H4 (cell line): ENCODE measurements at places on chromosomes 7 and 10. TPM values are rescaled to one million over a fixed set of nuclear protein-coding genes. Genes with fewer than 3 reads are reported as not detected.

Gene GRID2IP
- not detected in 2 replicates for total RNA-seq

Gene ZNF488
- total RNA-seq, result 0.53 and 1.0 TPM in 2 replicates

Gene MIOS
- 46.1 and 52.8 TPM in 2 replicates for total RNA-seq

Gene SH2D4B
- not detected in 2 replicates for total RNA-seq

Gene TMEM229A
- not detected in 2 replicates for total RNA-seq

Gene MINDY4
- 6.9 and 7.5 TPM in 2 replicates for total RNA-seq

GRCh38 chr10:114375047-114375446 lies 29.3 kb downstream of the AFAP1L2 start:
- DNase-seq, result peak; percentile 68

GRCh38 chr7:75638594-75639070 lies 100.1 kb downstream of the HIP1 start:
- no peak for DNase-seq

DNA sequence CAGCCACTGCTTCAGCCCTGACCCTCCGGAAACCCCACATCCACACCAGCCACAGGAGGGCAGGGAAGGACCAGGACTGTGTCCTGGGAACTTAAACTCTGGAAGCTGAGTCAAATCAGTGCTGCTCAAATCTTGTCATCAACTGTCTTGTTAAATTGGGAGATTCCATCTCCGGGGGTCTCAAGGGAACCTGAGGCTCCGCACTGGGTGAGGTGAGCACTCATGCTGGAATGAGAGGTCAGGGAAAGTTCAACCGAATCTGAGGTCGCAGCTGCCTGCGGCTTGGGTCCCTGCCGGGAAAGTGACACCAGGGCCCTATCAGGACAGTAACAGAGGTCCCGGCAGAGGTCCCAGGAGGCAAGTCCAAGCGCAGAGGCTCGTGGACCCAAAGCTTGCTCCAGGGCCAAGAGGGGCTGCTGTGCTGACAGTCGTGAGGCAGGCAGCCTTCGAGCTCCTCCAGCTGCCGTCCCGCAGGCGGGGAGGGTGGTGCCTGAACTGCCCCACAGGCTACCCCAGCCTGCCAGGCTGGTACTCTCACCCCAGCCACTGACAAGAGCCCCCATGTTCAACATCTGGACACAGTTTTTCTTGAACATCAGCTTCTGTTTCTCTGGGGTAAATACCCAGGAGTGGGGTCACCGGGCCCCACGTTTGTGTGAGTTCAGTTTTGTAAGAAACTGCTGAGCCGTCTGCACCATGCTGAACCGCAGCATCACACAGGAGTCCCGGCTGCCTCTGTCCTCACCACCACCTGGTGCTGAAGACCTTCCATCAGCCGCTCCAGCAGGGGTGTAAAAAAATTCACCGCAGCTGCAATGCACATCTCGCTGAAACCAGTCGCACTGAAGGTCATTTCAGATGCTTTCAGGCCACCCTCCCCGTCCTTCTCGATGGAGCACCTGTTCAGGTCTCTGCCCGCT lies 101.0 kb downstream of the DIP2C start:
- DNase-seq, result no peak

GRCh38 chr7:1512781-1513656 lies 8.8 kb upstream of the INTS1 start:
- DNase-seq, result peak; percentile 99

- no peak for DNase-seq
Measured at GRCh38 chr10:34746094-34746493, 69.0 kb downstream of the PARD3 start.

DNA sequence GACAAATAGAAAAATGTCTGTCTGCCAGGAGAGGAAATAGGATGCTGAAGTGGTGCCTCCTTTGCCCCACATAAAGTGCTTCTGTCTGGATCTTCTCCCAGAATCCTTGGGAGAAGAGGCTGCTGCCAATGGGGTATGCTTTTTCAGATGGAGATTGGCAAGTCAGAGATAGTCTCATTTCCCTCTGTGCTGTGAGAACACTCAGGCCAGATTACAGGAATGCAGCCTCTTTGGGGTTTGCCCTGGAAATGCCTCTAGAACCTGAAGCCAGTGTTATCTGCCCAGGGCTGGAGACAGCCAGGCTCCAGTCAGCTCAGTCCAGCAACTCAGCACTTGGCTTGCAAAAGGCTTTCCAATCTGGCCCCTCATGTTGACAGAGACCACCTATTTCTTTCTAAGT lies 119.1 kb upstream of the PHYHIPL start:
- DNase-seq, result no peak

- no peak for DNase-seq
Measured at GRCh38 chr10:21493784-21494183, 31.7 kb downstream of the SKIDA1 start.

GRCh38 chr7:94687810-94688209 lies 31.9 kb upstream of the SGCE start:
- no peak for DNase-seq

GRCh38 chr10:70932392-70933196 lies 44.2 kb upstream of the PCBD1 start:
- no peak for DNase-seq

GRCh38 chr7:4113271-4113670 lies 568.8 kb upstream of the FOXK1 start:
- no peak for DNase-seq

DNA sequence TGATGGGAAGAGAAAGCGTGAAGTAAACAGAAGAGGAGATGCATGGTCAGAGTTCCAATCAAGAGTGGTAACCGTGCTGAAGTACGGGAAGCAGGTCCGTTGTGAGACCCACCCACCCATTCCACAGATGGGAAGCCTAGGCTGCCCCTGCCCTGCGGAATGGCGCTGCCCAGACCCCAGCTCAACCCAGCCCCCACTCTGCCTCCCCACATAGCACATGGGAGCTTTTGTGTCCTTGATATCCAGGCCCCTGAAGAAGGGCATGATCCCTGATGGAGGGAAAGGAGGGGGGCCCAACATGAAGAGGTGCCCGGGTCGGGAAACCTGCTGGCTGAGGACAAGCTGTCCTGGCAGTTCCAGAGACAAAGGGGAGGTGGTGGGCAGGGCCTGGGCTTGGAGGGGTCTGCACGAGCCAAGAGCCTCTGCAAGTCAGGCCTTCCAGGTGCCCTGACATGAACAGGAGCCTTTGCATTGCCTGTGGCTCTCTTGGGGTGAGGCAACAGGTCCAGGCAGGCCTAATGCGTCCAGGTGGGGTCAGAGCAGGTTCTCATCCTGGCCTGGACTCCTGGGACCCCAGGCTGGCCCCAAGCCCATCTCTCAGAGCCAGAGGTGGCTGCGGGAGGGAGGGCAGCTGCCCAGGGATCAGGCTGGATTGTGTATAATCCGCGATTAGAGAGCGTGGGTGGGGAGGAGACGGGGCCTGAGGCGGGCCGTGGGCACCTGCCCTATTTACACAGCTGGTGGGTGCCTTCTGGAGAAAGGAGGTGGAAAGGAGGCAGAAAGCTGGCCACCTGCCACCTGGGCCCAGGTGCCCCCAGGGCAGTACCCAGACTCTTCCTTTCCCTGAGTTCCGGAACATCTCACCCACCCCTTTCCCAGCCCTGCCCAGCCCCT lies 23.5 kb downstream of the YKT6 start:
- DNase-seq, result no peak

GRCh38 chr7:66039094-66039670 lies 36.4 kb upstream of the ASL start:
- no peak for DNase-seq

DNA sequence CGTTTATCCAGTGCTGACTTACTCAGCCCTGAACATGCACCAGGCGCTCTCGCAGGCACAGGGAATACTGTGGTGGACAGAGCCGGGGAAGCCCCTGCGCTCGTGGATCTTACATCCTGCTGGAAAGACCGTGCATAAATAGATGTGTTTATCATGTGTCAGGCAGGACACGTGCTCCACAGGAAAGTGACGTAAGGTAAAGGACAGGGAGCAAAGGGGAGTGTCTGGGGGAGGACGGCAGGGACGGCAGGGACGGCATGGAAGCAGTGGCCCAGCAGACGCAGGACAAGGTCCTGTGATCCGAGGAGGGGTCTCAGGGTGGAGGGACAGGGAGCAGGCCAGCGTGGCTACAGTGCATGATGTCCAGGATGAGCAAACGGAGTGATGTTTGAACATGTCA lies 410.5 kb downstream of the PAXIP1 start:
- DNase-seq, result no peak

DNA sequence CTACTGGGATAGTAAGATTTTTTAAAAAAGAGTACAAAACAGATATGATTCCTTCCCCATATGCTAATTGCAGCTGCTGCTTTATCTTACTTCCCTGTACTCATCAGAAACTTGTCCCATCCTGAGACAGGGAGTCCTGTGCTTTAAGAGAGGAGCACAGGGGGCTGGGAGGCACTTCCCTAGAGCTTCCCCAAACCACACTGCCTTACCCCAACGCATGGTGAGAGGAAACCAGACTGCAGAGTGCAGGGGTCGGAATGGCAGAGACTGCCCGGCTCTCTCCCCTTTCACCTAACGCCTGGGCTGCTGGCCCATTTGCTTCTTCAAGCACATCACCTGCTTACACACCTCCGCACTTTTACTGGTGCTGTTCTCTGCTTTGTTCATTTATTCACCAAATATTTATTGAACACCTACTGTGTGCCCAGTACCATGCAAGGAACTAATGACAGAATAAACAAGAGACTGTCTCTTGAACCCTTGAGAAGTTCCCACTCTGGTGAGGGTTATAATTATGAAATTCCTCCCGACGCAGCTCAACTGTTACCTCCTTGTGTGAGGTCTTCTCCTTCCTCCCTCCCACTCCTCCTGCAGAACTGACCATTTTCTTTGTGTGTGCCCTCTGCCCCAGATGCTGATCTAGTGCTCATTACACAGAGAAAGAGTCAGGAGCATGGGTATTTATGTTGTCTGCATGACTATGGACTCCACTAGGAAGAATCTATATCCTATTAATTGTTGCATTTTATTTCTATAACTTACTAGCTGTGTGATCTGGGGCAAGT lies 289.7 kb downstream of the TCF7L2 start:
- DNase-seq, result no peak

GRCh38 chr7:84829719-84830118 lies 357.1 kb downstream of the SEMA3D start:
- DNase-seq, result no peak

GRCh38 chr7:124688991-124689390 lies 76.6 kb downstream of the GPR37 start:
- DNase-seq, result peak; percentile 30

DNA sequence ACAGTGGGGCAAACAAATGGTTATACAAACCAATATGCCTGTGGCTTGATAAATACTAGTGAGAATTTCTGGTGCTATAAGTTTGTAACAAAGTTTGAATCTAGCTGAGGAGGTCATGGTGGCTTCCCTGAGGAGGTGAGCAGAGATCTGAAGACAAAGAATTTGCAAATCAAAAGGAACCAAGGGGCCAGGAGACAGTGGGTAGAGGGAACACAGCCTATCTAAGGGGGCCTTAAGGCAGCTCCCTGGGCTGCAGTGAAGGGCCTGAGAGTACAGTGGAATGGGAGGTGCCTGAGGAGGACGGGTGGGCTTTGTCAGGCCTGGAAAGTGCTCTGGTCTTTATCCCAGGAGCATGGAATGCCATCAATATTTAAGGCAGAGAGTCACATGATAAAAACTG lies 21.8 kb downstream of the RNF133 start:
- DNase-seq, result no peak

GRCh38 chr10:28533186-28533564 lies 257 bp downstream of the WAC start:
- DNase-seq, result no peak

- DNase-seq, result no peak
Measured at GRCh38 chr10:99714446-99714845, 17.5 kb downstream of the COX15 start.

DNA sequence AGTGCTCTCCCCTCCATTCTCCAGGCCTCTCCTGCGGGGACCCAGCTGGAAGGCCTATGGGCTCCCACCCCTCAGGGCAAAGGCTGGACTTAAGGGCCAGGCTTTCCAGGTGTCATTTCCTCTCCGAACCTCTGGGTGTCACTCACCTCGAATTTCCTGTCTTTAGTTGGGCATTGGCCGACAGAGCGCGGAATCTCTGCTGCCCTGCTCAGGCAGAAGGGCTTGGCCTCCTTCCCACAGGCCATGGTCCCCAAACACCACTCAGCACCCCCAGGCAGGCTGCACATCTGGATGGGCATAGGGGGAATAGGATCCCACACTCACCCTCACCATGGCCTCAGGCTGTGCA lies 212.9 kb downstream of the CCSER2 start:
- no peak for DNase-seq

DNA sequence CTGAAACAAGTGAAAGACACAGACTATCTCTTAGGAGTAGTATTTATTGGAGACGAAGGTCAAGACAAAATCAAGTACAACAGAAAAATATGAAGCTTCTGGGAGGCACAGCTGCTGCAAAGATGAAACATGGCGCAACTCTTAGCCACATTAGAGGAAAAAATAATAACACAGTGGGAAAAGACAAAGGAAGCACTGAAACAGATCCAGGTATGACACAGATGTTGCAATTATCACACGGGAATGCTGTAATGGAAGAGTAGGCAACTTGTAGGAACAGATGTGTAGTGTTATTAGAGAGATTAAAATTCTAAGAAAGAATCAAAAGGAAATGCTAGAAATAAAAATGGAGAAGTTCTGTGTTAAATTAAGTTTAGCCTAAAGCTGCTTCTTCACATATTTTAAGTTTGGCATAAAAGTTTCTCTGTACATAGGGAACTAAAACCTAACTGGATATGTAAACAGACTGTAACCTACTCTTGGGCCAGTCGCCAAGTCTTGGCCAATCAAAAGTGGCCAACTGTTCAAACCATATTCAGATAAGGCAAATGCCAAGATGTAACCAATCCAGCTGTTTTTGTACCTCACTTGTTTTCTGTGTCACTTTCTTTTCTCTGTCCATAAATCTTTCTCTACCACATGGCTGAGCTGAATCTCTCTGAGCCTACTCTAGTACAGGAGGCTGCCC lies 1132.0 kb upstream of the LRRTM3 start:
- peak; percentile 61 for DNase-seq

DNA sequence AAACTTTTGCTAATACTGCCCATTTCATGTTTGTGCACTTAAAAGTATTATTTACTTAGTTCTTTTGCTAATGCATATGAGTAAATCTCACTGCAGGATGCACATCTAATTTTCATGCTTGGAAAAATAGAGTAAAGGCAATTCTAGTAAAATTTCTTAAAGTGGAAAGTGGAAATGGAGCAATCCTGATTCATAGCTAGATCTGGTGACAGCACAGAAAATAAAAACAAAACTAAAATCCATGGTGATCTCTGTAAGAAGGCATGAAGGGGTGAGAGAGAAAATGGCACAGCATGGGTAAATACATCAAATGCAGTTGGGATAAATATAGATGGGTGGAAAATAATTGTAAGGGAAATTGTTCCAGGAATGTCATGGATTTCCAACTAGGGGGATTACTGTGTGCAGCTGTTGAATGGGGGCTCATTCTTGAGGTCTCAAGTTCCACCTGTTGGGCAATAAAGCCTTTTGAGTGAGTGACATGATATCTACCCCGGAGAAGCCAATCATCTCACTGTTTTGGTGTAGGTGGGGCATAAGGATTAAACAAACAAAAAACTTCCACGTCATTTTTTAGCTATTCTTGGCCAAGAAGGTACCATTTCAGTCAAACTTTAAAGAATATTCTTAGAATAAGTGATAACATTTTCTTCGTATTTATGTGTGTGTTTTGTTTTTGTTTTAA lies 1.7 kb upstream of the MCU start:
- DNase-seq, result no peak

- DNase-seq, result no peak
Measured at GRCh38 chr10:70549351-70549961, 53.1 kb downstream of the PRF1 start.
